ENCODE measurements at places on chromosomes 16 and 17. TPM values are rescaled to one million over a fixed set of nuclear protein-coding genes. Genes with fewer than 3 reads are reported as not detected.

Gene CCDC78
- total RNA-seq: 21.0 TPM

Gene ASPA
- total RNA-seq: not detected

Gene KRTAP9-2
- total RNA-seq: not detected

Gene TTLL6
- 2.1 TPM for total RNA-seq

Gene ATAD5
- 14.3 TPM for total RNA-seq

Gene TEX19
- total RNA-seq: 1.9 TPM

Gene KANSL1
- 35.2 TPM for total RNA-seq

Gene KRT20
- not detected for total RNA-seq

Gene SERPINF2
- total RNA-seq: 0.52 TPM

Gene VEZF1
- total RNA-seq: 66.1 TPM

Gene GAN
- total RNA-seq: 10.9 TPM

Gene GUCY2D
- total RNA-seq: not detected

Gene C16orf54
- not detected for total RNA-seq

Gene ADAM11
- 0.45 TPM for total RNA-seq

Gene CDH11
- total RNA-seq: 12.9 TPM

Gene IGFBP4
- 24.6 TPM for total RNA-seq

Gene CBFA2T3
- total RNA-seq: 0.35 TPM

Gene DPEP2
- 0.33 TPM for total RNA-seq

Gene GCSH
- total RNA-seq: 54.5 TPM

Gene CD300LF
- total RNA-seq: not detected

Gene IGSF6
- total RNA-seq: not detected

Data from H7 (cell line).